CD4-positive, alpha-beta T cell treated with Interleukin-21 for 1 hour (primary cell): ENCODE measurements at places on chromosomes 4 and X.

GRCh38 chr4:52588097-52588496 lies 71.0 kb downstream of the USP46 start:
- DNase-seq: peak; percentile 19

DNA sequence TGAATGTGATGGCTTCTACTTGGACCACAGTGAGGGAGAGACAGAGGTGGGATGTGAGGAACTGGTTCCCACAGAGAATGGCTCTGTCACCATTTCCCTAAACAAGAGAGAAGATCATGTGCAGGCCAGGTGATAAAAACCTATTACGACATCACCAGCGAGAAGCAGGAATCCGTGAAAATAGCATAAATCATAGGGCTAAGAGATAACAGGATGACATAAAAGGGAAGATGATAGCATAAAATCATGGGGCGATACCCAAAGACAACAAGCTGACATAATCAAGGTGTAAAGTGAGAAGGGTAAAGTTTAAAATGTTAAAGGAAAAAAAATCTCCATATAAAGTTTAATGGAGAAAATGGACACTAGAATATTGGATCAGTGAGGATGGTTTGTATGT lies 205.5 kb upstream of the SLIT2 start:
- no peak for DNase-seq

- DNase-seq: no peak
Observed at GRCh38 chrX:16664626-16665025, 14.7 kb downstream of the S100G start.

DNA sequence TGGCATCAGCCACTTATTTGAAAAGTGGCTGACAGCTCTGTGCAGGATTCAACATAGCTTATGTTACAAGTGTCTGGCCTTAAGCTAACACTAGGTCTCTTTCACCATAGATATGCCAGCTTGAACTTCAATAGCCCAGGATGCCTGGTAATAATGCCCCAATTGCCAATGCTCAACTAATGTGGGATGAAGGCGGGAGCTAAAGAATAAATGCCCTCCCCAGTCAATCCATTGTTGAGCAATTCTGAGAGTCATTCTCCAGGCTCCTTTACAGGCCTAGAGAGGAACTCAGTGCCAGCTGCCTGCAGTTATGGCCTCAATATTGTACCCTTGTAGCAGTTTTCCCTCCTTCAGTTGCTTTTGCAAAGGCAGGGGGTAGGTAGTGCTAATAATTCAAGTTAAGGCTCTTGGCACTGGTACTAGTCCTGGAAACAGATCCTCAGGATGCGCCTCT lies 460.2 kb downstream of the GABRG1 start:
- DNase-seq: no peak

- no peak for DNase-seq
Observed at GRCh38 chrX:130049821-130050220, 60.5 kb downstream of the ELF4 start.

GRCh38 chrX:14448406-14448805 lies 80.9 kb upstream of the GLRA2 start:
- no peak for DNase-seq

- DNase-seq: no peak
Observed at GRCh38 chr4:84956014-84956413, 10.5 kb downstream of the WDFY3 start.

- no peak for DNase-seq
Observed at GRCh38 chr4:123403080-123403604, 6.5 kb downstream of the SPRY1 start.

GRCh38 chr4:186037692-186038658 lies 31.0 kb upstream of the TLR3 start:
- peak; percentile 51 for DNase-seq

GRCh38 chr4:120158841-120159463 lies 92.3 kb upstream of the MAD2L1 start:
- no peak for DNase-seq

DNA sequence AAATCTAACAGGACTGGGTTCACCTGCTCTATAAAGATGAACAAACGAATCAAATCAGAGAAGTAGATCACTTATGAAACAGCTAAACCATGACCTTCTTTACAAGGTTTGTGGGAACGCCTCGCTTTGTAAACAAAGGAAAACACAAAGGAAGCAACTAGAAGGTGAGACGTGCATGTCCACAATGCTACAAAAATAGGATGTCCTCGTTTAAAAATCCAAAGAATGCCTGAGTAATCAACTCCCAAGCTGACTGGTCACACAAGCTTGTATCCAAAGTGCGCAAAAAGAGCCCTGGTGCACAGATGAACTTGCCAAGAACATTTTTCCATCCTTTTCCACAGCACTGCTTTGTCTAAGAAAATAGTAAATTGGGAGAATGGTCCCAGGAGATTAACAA lies 6.3 kb upstream of the SH3KBP1 start:
- DNase-seq: no peak

DNA sequence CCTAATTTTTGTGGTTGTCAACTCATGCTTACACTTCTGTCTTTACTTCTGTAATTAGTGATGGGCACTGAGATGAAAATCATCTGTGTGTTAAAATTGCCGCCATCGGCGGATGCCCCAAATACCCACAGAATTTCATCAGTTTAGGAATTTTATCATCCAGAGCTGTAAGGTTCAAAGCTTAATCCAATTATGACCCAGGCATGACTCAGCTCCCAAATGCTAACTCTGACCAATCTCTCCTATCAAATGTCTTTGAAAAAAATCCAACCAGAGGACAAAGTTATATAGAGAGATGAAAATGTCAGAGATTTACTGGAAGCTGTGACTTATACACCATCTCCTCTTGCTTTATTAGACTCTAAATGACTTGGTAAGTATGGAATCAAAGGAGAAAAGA lies 1048.7 kb upstream of the PRKX start:
- no peak for DNase-seq

GRCh38 chr4:168475745-168476144 lies 4.5 kb downstream of the DDX60L start:
- no peak for DNase-seq

DNA sequence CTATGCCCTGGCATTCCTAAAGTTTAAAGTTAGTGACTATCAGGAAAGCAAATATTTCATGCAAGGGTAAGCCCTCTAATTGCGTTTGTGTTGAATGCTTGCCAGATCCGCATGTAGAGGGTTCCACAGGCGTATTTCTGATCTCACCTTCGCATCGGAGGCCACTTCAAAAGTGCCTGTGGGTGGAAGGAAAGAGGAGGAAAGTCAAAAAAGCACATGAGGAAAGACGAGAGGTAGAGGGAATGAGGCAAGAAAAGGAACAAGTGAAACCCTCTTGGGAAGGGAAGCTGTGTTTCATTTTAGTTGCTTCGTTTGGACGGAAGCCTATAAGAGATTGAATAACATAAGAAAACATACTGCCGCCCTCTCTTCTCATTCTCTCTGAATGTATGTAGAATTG lies 628.8 kb downstream of the SPRY1 start:
- no peak for DNase-seq

DNA sequence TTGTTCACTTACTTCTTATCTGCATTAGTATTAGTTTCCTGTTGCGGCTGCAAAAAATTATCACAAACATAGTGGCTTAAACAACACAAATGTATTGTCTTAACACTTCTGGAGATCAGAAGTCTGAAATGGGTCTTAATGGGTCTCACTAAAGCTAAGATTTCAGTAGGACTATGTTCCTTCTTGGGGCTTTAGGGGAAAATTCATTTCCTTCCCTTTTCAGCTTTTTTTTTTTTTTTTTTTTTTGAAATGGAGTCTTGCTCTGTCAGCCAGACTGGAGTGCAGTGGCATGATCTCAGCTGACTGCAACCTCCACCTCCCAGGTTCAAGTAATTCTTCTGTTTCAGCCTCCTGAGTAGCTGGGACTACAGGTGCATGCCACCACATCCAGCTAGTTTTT lies 78.1 kb upstream of the KLF3 start:
- DNase-seq: no peak

GRCh38 chr4:5460106-5460801 lies 248.1 kb downstream of the EVC2 start:
- no peak for DNase-seq

GRCh38 chr4:2500547-2500946 lies 31.6 kb downstream of the RNF4 start:
- no peak for DNase-seq

GRCh38 chr4:54169176-54169575 lies 59.9 kb upstream of the PDGFRA start:
- DNase-seq: no peak

DNA sequence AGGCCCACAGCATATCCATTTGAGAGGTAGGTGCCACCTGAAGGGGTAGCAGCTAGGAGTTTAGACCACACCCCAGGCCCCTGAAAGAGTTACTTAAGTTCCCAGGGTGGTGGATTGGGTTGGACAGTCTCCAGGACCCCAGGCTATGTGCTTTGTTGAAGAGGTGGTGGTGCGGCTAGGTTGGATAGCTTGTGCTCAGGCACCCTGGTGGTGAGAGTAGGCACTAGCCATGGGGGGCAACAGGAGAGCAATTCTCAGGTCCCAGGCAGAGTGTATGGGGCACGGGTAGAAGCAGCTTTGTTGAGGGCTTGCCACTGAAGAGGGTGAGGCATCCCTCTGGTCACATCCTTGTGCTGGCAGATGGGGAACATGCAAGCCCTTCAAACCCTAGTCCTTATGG lies 5.6 kb downstream of the PF4 start:
- no peak for DNase-seq
